ENCODE measurements at places on chromosomes 6 and 20.

- ATAC-seq = peak; percentile 92
Measured at GRCh38 chr20:8131598-8132483, at the start of gene PLCB1. TSS of gene PLCB1 (plus strand) at chr20:8132266. CDS start at chr20:8132652, 386 bp downstream.

DNA sequence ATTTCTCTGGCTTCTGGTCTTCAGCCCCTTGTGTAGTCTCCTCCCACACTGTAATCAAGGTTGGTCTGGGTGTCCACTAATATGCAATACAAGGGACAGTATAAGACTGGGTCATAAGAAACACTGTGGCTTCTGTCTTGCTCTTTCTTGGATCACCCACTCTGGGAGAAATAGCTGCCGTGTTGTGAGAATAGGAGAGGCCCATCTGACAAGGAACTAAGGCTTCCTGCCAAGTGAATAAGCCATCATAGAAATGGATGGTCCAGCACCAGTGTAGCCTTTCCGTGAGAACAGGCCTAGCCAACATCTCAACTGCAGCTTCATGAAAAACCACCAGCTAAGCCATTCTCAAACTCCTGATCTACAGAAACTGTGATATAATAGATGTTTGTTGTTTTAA lies 23.3 kb downstream of the BAG2 start:
- no peak for ATAC-seq

GRCh38 chr6:29474996-29475395 lies 12.8 kb downstream of the MAS1L start:
- no peak for ATAC-seq

DNA sequence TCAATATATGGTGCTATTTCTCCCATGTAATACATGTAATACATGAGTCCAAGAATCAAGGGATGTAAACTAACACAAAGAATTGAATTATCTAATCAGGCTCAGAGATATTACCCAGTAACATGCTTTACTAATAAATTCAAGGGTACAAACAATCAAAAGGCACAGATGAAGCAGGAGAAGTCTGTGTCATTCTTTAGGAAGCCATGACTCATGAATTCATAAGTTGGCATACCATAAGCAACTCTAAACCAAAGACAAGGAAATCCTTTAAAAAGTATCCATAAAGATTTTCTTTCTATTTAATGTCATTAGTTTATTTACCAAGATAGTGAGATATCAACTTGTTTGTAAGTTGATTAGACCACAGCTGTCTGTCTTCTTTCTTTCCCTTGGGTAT lies 446.0 kb upstream of the IMPG1 start:
- no peak for ATAC-seq

GRCh38 chr6:15474196-15474595 lies 188.6 kb downstream of the DTNBP1 start:
- ATAC-seq = no peak

DNA sequence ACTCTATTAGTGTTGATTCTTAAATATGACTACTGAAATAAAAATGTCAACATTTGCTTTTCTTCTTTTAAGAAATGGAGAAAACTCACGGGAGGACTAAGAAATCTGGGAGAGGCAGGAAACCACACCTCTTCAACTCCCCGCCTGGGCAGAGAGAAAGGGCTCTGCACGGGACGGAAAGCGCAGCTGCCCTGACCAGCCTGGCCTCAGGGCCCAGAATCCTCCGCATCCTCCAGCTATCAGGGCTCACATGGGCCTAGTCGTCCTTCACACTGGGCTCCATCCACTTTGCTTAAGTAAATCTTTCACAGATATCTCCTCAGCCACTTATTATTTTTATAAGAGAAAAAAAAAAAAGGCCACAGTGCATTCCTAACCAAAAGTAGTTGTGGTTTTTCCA lies 215.1 kb downstream of the TBXT start:
- ATAC-seq = no peak

GRCh38 chr6:116955773-116956172 lies 78.7 kb downstream of the RFX6 start:
- no peak for ATAC-seq

DNA sequence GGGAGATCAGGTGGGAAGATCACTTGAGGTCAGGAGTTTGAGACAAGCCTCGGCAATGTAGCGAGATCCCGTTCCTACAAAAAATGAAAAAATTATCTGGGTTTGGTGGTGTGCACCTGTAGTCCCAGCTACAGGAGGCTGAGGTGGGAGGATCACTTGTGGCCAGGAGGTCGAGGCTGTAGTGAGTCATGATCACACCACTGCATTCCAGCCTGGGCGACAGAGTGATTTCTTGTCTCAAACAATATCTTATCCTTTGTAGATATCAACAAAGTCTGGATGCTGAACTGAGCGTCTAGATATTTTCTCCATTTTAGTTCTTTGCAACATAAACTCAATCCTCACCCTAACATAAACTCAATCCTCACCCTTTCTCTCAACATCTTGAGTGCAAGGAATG lies 197.6 kb downstream of the DTNBP1 start:
- no peak for ATAC-seq

- ATAC-seq = no peak
Measured at GRCh38 chr6:33191383-33192104, 723 bp downstream of the COL11A2 start.

DNA sequence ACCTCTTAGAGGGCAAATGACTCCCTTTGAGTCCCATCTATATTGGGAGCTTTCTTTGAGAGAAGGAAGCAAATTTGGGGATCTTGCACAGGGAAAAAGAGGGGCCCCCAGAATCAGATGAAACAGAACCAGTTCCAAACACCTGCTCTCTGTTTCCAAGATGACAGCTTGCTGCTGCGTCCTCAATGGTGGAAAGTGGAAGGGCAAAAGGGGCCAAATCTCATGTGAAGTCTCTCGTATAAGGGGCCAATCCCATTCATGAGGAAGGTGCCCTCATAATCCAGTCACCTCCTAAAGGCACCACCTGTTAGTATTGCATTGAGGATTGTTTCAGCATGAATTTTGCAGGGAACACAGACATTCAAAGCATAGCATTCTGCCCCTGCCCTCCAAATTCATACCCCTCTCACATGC lies 483 bp upstream of the SERPINB1 start:
- no peak for ATAC-seq

- ATAC-seq = no peak
Measured at GRCh38 chr6:13611715-13612114, 3.4 kb upstream of the NOL7 start.

DNA sequence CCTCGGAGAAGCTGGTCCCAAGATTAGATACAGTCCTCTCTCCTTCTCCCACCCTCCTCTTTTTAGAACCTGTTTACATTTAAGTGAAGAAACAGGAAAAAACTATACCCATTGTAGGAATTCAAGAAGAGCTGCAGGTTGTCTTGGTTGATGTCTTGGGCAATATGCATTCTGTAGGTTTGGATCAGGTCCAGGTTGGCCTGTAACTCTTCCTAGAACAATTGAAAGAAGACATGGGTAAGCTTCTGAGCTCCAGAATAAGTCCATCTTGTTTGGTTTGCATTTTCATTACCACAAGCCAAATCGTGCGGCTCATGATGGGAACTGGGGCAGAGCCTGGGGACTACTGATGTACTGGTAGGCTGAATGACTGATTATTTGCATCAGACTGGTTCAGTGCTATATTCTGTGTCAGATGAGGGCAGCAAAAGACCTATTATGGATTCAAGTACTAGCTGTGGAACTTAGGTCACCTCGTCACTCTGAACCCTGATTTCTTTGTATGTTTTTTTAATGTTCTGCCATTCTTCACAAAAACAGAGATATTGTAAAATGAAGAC lies 20.3 kb upstream of the SLA2 start:
- no peak for ATAC-seq

GRCh38 chr6:137968901-137969300 lies 101.8 kb downstream of the TNFAIP3 start:
- ATAC-seq = no peak

Data from motor neuron (in vitro differentiated cells).